ENCODE measurements at places on chromosomes 7 and 10. TPM values are rescaled to one million over a fixed set of nuclear protein-coding genes. Genes with fewer than 3 reads are reported as not detected.

DNA sequence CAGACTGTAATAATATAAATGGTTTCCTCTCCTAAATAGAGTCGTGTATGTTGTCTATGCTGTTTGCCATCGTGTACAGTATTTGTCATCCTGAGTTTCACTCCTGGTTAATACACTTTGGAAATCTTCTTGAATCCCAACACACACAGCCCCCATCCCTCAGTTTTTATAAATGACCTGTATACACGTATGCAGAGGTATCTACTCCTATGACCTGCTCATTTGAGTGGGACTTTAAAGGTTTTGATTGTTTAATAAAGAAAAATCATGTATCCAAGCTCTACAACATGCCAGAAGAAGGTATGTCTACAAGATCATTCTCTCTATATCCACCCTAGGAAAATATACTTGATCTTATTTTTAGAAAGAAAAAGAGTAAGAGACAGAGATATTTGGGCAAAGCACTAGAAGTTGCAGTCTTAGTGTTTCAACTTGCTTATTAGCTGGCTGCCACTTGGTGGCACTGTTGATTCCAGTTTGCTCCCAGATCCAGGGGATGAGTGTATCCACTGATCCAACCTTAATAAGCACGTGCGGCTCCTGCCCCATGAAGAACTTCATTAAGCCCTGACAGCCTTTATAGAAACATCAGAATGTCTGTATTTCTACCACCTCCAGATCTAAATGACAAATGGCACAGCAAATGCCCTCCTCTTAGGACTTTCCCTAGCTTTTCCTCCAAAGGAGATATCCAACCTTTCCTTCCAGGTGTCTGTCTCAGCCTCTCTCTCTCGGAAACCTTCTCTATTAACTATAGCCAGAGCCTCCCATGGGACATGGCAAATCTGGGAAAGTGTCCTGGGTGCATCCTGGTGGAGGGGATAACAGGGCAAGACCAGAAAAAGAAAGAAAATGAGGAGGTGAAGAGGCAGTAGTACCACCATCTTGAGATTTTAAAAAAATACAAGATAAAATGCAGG lies 181.6 kb upstream of the NEBL start:
- DNase-seq: no peak

DNA sequence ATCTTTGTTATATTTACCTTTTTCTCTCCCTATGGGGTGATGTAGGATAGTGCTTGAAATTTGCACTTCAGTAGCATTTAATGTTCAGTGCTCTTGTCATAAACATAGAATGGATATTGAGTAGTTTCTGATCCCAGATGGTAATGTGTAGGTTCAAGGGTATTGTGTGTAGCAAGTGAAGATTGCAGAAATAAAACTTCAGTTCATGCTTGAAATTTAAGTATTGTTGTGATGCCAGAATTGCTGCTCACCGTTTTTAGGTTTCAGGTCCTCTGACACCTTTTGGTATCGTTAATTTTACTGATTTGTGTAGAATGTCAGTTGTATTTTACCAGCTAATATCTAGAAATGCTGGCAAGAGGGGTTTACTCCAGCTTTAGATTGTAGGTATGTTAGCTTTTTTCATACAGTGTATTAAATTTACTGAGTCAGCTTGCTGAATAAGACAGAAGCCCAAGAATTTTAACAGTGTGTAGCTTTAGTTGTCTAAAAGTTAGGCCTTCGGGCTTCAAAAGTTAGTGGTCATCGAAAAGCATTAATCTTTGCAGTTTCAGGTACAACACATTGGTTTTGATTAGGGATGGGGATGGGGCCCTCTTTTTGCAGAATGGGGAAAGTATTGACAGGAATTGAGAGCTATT lies 1.9 kb downstream of the PTEN start:
- DNase-seq: no peak

DNA sequence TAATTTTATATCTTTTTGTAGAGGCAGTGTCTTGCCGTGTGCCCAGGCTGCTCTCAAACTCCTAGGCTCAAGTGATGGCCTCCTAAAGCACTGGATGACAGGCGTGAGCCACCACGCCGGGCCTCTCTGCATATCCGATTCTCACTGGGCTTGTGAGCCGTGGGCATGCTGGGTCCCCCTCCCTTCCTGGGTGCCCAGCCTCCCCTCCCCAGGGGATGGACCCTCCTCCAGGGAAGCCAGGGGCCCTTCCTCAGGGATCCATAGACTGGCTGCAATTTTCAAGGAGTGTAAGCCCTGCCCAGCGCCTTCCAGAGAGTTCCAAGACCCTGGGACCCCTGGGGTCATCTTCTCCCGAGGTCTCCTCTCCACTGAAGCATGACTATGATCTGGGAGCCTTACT lies 23.7 kb upstream of the ELFN1 start:
- no peak for DNase-seq

GRCh38 chr7:73717991-73718405 lies 1.5 kb downstream of the STX1A start:
- peak; percentile 53 for DNase-seq

DNA sequence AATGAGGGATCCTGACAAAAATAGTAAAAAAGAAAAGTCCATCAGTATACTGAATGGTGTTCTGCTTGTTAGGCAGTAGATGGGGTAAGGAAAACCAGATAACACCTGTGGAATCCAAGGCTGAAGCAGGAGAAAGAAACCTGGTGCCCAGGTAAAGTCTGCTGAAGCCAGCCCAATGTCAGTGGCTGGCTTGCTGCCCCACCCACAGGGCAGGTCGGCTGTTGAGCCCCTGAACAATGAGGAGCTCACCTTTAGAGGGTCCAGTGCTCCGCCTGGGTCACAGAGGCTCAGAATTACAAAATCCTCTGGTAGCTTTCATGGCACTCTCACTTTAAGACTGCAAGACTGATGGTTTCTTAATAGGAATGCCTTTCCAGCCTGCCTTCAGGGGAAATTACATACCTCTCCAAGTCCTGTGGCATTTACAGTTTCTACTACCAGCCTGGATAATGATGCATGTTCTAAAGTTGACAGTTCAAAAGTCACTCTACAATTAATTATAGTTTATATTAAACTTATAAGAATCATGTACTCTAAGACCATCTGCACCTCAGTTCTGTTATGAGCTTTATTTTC lies 23.8 kb downstream of the DHX32 start:
- no peak for DNase-seq

DNA sequence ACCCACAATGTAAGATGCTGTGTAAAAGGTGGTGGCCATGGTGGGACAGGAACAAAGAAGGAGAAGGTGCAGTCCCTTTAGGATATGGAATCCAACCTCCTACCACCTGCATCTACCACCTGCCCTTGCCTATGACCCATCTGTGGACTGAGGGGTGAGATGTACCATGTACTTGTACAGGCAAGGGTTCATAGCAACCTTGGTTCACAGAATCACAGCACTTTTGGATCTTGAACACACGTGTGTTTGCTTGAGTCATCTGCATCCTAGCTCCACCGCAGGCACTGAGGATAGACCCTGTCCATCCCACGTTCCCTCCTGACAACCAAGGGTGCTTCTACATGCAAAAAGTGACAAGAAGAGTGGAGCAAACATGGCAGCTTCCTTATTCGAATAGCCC lies 162.3 kb downstream of the GFRA1 start:
- no peak for DNase-seq

- DNase-seq: no peak
These were observed 156.1 kb downstream of the DGKI start for GRCh38 chr7:137690635-137691034.

GRCh38 chr10:10208196-10208595 lies 809.5 kb upstream of the CELF2 start:
- no peak for DNase-seq

DNA sequence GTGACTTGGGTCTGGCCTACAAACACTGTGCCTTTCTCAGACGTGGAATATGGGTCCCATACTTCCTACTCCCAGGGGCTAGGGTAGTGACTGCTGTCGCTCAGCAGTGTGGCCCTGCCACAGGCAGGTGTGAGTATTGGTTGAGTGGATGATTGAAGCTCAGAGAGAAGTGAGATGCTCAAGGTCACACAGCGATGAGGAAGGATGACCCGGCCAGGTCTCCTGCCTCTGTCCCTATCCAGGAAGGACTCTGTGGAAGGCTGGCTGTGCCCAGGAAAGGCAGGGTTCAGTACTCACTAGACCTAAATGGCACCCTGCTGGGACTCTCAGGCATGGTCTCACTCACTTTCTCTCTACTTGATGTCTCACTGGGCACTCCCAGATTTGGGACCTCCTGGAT lies 2.8 kb downstream of the PRF1 start:
- no peak for DNase-seq

DNA sequence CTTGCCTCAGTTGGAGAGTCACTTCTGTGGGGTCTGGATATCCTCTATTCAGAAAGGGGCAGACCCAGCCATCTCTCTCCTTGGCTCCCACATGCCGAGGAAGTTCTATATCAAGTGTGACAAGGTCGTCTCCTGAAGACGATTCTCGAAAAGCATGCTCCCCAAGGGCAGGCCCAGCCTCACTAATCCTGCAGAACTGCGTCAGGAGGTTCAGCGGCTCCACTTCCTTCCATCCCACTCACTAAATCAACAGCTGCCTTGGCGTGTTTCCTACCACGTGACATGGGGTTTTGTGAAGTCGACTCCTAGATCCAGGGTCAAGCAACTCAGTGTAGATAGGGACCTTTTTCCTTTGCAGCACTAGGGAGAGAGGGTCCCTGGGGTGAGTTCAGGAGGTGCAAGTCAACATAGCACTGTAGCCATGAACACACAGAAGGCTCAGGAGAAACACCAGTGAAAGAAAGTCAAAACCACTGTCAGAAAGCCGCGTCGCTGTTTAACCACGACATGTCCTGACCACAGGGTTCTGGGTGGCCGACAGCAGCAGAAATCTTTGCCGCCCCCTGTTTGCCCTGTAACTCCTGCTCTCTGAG lies 156.4 kb downstream of the PRPF18 start:
- no peak for DNase-seq

- no peak for DNase-seq
These were observed 74.1 kb upstream of the PTPRZ1 start for GRCh38 chr7:121798896-121799295.

GRCh38 chr7:77664715-77665114 lies 31.5 kb upstream of the RSBN1L start:
- DNase-seq: no peak

GRCh38 chr10:93390306-93391090 lies 91.6 kb downstream of the MYOF start:
- DNase-seq: no peak

GRCh38 chr7:116809636-116810266 lies 52.6 kb upstream of the CAPZA2 start:
- DNase-seq: no peak

GRCh38 chr10:92729886-92730285 lies 40.1 kb downstream of the HHEX start:
- no peak for DNase-seq

DNA sequence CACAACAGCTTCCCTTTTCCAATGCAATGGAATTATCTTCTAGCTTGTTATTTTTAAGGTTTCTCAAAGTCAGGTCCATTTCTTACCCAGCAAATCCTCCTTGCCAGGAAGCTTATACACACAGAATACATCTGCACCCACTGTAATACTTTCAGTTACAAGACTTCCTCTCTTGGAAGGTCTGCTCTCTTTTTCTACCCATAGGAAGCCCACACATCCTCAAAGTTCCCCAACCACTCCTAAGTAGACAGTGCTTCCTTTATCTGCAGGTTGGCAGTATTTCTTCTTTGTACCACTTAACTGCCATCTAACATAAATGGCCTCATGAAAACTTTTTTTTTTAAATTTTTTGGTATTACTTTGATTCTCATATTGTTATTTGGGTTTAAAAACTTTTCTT lies 155.6 kb downstream of the TAX1BP1 start:
- DNase-seq: no peak

- DNase-seq: no peak
These were observed 11.6 kb downstream of the CBX3 start for GRCh38 chr7:26212921-26213718.

DNA sequence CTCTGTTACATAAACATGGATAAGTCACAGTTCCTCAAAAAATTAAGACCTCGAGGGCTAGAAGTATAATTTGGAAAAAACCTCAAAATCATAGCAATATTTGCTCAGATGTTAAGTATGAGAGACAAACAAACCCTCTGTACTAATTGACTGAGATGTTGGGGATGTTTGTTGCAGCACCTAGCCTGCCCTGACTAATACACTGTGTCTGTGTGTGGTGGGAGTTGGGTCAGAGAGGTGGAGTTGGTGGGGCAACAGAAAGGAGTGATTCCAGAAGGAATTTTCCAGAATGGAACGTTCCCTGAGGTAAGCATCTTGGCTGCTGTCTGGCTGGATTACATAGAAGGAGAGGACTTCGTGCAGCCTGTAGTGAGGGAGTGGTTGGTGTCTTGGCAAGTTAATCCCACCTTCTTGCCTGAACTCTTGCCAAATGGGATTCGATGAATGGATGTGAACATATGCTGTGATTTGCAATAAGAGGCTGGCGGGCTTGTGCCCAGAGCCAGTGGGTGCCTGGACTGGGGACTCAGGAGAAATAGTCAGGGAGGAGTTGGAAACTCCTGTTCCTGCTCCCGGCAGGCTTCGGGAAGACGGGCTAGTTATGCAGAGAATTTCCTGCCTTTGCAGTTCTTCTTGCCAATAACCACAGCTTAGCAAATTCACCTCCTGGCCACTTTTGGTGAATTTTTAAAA lies 9.3 kb upstream of the FAM180A start:
- no peak for DNase-seq

DNA sequence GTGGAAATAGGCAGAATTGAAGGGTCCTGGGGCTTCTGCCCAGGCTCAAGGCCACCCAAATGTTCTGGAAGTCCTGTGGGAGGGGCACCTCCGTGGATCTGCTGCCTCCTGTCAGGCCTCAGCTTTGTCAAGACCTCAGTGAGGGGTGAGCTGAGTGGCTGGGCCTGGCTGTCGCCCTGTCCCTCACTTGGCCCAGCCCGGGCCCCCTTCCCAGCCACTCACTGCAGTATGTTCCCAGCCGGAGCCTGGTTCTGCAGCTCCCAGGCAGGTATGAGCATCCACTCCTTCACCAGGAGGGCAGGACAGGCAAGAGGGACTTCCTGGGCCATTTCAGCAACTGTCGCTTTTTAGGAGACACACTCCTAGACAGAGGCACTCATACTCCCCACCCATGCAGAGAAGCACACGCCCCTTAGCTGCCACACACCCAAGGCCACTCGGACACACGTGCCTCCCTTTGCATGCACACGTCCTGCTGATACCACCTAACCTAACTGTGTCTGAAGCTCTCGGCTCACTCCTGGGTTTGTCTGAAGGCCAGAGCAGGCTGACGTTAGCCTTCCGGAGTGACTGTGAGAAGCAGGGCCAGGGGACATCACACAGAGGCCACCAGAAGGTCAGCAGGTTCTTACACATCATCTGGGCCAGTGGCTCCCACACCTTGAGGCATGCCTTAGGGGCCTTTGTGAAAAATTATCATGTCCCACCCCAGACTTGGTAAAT lies 72.2 kb upstream of the COL13A1 start:
- DNase-seq: no peak

- no peak for DNase-seq
These were observed 97.0 kb downstream of the SEMA3C start for GRCh38 chr7:80821771-80822319.

The IL2RA gene
- total RNA-seq: 25.9 TPM

The PLPP4 gene
- total RNA-seq: not detected

The ATOH7 gene
- total RNA-seq: not detected

The LIPF gene
- total RNA-seq: not detected

The NUTM2A gene
- 3.1 TPM for total RNA-seq

The SEC31B gene
- 47.6 TPM for total RNA-seq
